ENCODE measurements at places on chromosomes 2 and 18.

DNA sequence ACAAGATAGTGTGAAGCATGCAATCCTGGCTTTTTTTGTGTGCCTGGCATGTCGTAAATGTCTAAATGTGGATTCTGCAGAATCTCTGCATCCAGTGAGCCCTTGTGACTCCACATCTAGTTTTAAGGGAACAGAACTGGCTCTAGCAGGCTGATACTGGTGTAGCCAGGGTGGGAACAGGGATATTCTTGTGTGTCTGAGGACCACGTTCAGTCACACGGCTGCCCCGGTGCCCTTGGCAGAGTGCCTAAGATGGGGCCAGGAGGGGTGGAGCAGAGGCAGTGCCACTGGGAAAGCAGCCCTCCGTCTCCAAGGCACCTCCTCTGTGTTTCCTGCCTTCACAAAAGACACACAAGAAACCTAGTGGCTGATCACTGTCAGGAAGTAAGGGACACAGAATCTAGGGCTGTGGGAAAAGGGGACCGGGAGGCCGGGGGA, 91.5 kb upstream of the PARD3B start:
- DNase-seq = no peak

- DNase-seq = peak; percentile 51
These were observed 27.4 kb upstream of the CATIP start for GRCh38 chr2:218329027-218329825.

GRCh38 chr2:96832754-96833507, 10.9 kb downstream of the ANKRD23 start:
- DNase-seq = peak; percentile 90

- DNase-seq = no peak
These were observed 83.3 kb downstream of the CACNB4 start for GRCh38 chr2:152015552-152015951.

DNA sequence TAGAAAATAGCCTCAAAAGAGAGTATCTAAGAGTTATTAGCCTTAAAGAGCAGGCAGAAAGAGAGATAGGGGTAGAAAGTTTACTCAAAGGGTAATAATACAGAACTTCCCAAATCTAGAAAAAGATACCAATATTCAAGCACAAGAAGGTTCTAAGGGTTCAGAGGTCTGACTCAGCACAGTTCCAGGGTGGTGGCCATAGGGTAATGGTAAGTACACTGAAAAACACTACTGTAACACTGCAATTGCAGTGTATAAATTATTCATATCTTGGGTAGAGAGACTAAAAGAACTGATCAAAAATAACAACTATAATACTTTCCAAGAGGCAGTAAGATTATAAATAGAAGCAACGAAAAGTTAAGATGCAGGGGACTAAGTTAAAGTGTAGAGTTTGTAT, 115.2 kb downstream of the ROCK1 start:
- DNase-seq = no peak

- DNase-seq = no peak
These were observed 12.3 kb downstream of the TMEM237 start for GRCh38 chr2:201631041-201631440.

DNA sequence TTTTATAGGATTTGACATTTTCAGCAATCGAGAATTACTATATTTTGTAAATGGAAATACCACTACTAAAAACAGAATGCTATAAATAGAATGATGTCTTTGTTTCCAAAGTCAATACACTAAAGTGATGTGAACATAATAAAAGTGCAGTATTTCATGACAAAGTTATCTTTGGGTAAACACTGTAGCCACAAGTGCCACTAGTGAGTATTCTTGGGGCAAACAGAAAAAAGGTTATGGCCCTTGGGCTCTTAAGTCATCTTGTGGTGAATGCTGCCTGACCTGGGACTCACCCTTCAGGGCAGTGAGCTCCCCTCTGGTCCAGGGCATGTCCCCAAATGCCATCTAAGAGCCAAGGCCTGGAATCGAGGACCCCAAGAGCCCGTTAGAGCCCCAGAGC, 99.2 kb upstream of the KYNU start:
- no peak for DNase-seq

DNA sequence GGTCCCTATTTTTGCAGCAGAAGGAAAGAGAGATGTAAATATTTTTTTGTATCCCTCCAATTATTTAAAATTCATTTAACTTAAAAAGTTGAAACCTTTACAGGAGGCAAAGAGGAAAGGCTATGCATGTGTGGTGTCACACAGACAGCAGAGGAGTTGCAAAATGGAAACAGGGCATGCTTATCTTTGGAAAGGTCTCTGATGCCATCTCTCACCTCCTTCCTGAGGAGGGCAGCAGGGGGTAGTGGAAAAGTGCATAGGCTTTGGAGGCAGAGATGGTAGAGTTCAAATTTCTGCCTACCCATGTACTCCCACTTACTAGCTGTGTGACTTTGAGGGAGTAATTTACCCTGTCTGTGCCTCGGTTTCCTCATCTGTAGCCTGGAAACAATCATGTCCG, 99.6 kb upstream of the MCFD2 start:
- no peak for DNase-seq

DNA sequence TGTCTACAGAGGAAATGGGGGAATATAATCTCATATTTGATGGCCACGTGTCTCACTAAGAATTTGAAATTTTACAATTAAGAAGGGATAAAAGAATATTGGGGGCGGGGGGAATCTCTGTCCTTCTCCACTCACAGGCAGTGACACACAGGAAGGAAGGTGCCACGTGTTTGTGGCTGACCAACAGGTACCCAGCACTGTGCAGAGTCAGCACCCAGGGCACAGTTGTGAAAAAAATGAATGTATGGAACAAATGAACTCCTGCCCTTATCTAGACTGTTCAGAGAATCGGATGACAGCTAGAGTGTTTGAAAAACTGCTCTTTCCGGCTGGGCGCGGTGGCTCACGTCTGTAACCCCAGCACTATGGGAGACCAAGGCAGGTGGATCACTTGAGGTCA, 317.0 kb upstream of the MYT1L start:
- DNase-seq = no peak

GRCh38 chr2:25491003-25491696, 149.4 kb upstream of the DNMT3A start:
- no peak for DNase-seq

GRCh38 chr18:45958730-45959129, 8.4 kb downstream of the EPG5 start:
- no peak for DNase-seq

DNA sequence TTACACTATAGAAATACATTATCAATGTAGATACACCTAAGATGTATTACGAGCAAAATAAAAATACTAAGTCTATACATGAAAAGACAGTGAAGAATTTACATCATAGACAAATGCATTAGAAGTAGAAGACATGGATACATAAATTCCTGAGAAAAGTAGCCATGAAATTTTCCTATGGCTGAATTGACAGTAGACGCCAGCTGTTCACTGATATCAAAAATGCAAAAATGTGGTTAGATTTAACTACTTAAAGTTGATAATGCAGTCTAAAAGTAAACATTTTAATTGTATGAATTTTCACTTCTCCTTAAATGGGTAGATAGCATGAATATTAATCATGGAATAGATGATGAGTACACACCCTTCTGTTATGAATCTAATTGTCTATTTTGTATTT, 350.9 kb downstream of the ARHGAP15 start:
- no peak for DNase-seq

GRCh38 chr2:100580367-100581276, 17.8 kb downstream of the PDCL3 start:
- DNase-seq = no peak

DNA sequence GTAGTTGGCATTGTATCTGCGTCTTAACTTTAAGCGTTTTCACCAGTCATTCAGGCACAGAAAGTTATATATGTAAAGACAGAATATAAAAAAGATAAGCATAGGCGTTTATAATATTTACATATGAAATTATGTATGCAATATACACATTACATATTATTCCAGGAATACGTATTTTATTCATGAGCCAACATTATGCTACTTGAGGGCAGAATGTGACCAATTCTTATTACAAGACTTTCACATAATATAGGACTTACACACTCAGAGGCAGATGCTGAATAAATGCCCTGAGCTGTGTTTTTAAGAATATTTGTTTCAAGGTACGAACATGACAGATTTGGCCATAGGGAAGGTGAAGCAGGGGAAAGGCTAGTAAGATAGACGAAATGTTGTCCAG, 874.7 kb downstream of the NRXN1 start:
- no peak for DNase-seq

GRCh38 chr2:126535408-126535807, 120.5 kb upstream of the GYPC start:
- DNase-seq = no peak

DNA sequence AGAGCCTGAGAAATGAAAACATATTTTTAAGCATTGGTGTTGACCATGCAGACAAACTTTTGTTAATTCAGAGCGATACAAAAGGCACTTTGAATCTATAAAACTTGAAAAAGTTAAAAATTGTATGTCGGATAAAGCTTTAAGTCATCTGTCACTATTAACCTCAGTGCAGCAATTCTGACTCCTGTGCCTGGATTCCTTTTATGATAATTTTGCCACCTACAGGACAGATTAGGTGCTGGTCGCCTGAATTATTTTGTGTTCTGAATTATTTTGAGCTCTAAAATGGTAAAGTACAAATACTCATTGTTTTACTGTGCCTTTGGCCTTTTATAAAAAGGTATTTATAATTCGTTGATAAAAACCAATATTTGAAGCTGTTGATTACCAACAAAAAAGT, 19.4 kb upstream of the RNF138 start:
- DNase-seq = no peak

- DNase-seq = no peak
These were observed 99.1 kb downstream of the EN1 start for GRCh38 chr2:118748245-118748885.

GRCh38 chr2:195543902-195544894, 112.8 kb upstream of the SLC39A10 start:
- DNase-seq = no peak

DNA sequence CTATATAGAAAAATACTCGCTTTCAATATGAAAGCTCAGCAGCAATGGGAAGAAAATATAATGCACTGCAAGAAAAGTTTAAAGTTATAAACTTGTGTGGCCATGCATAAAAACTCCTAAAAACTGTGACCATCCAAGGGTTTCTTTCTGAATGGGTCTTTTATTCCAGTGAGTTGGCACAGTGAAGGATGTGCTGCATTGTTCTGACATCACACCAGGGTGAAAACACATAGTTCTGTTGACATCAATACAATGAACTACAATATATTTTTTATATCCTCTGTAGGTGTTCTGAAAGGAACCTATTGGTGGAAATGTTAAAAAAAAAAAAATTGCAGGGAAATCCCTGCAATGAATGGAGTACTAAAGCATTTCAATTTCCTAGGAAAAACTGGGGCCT, 80.2 kb downstream of the CDH20 start:
- no peak for DNase-seq

DNA sequence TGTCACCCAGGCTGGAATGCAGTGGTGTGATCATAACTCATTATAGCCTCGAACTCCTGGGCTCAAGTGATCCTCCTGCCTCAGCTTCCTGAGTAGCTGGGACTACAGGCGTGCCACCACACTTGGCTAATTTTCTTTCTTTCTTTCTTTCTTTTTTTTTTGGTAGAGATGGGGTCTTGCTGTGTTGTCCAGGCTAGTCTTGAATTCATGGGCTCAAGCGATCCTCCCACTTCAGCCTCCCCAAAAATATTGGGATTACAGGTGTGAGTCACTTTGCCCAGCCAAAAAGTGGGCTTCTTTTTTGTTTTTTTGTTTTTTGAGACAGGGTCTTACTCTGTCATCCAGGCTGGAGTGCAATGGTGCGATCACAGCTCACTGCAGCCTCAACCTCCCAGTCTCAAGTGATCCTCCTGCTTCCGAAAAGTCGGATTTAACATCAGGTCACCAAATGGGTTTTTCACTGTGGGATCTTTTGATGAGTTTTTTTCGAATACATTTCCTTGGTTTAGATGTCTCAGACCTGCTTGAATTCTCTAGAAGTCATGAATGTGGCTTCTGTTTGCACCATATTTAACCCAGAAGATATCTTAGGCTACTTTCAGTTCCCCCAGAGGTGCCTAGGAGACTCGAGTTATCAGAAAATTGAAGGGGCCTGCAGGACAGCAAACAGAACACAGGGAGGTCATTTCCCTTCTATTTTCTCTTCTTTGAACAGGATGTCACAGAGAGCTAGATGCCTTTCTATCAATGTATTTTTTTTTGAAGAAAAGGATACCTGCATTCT, 8.9 kb downstream of the RAB31 start:
- DNase-seq = no peak

- DNase-seq = no peak
These were observed 36.0 kb downstream of the PHLPP1 start for GRCh38 chr18:62751341-62751821.

GRCh38 chr18:78720456-78721237, 259.0 kb upstream of the SALL3 start:
- DNase-seq = no peak

DNA sequence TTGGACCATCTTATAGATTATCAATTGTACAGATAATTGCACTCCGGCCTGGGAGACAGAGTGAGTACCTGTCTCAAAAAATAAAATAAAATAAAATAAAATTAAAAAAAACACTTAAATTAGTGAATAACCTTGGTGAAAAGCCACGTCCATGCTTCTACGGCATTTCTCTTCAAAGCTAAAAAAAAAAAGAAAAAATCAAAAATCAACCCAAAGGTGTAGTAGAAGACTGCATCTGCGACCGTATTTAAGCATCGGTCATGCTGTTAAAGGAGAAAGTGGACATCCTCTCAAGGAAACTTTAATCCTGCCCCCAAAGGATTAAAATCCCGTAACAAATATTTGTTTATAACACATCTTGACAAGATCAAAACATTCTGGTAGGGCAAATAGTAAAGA, 350 bp upstream of the RNF138 start:
- DNase-seq = no peak

DNA sequence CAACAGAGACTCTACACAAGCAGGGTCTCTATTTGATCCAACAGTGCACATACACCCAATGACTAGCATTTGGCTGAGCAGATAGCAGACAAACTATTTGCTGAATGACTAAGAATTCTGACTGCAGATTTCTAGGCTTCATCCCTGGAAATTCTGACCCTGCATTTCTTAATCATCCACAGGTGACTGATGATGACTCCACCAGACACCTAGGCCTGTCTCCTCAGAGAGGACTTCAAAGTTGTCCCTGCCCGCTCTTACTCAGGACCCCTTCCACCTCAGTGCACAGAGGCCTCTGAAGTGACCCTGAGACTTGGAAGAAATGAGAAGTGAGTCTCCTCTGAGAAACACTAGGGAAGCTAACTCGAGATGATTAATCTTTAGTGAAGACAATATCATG, 51.3 kb downstream of the SEPTIN10 start:
- no peak for DNase-seq

DNA sequence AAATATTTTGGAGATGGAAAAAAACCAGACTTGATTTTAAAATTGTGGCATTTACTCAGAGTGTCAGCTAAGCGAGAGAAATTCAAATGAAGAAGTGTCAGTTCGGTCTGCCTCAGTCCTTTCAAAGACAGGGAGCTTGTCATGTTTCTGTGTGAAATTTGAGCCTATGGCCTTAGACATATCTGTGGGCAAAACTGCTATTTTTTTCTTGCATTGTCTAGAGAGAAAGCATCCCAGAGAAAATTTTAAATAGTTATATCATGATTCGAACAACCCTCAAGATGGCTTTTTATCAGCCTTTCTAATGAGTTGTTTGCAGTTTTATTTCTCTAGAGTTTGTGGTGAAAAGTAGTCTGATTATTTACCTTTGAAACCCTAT, 50.2 kb upstream of the KCNE4 start:
- no peak for DNase-seq

- peak; percentile 62 for DNase-seq
These were observed 265.9 kb downstream of the SETBP1 start for GRCh38 chr18:44946529-44947113.

- no peak for DNase-seq
These were observed 29.4 kb downstream of the ITM2C start for GRCh38 chr2:230893841-230894781.

Data from NCI-H510A (cell line).